ENCODE measurements at places on chromosomes 2 and 18. TPM values are rescaled to one million over a fixed set of nuclear protein-coding genes. Genes with fewer than 3 reads are reported as not detected.

AFF3 gene
- 2.3 TPM for total RNA-seq

MYO5B gene
- 16.1 TPM for total RNA-seq

- no peak for DNase-seq
These were observed 82.9 kb upstream of the RNF152 start for GRCh38 chr18:61975526-61976326.

DNA sequence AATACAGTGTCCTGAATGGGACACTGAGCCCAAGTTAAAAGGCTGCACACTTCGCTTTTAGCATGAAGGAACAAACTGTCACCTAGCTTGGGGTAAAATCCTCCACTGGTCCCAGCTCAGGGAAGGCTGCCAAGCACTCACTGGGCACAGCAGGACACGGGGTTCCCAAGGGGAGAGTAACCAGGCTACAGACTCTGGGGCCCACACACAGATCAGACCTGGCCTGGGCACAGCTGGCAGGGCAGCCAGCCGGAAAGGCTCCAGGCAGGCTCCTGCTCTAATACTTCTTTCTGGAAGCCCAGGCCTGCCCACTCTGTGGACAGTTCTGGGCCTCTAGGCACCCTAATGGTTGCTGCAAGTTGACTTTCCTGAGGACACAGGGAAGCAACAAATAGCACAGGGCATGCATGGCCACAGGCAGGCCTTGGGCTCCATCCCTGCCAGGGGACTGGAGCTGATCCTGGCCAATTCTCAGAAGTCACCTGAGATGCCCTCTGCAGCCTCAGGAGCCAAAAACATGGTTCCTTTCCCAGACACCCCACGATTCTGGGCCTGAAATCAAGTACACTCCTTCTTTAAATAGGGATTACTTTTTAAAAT is 18.7 kb upstream of the SULT1C3 start:
- no peak for DNase-seq

HOXD3 gene
- total RNA-seq: not detected
